ENCODE measurements at places on chromosomes 16 and 17. TPM values are rescaled to one million over a fixed set of nuclear protein-coding genes. Genes with fewer than 3 reads are reported as not detected.

GRCh38 chr17:35089586-35090296 is 26.2 kb upstream of the RFFL start:
- H3K27ac ChIP-seq: peak overlapping the region; percentile 82
- H3K4me1 ChIP-seq: peaks cover 17% of the 10 kb centered on the region
- no peaks in the 10 kb centered on the region for H3K27me3 ChIP-seq
- peak; percentile 8 for DNase-seq
- no peaks in the 10 kb centered on the region for H3K36me3 ChIP-seq
- H3K4me3 ChIP-seq: no peak overlapping the region

GRCh38 chr17:60135951-60136666 is 13.7 kb upstream of the CA4 start:
- no peak for DNase-seq
- H3K27ac ChIP-seq: no peak overlapping the region
- H3K4me1 ChIP-seq: peaks cover 21% of the 10 kb centered on the region
- no peaks in the 10 kb centered on the region for H3K36me3 ChIP-seq
- peaks cover 13% of the 10 kb centered on the region for H3K27me3 ChIP-seq
- H3K4me3 ChIP-seq: no peak overlapping the region

- no peak for DNase-seq
- no peak overlapping the region for H3K4me3 ChIP-seq
- H3K4me1 ChIP-seq: peaks cover 17% of the 10 kb centered on the region
- H3K27ac ChIP-seq: peak overlapping the region; percentile 42
- H3K36me3 ChIP-seq: no peaks in the 10 kb centered on the region
- H3K27me3 ChIP-seq: no peaks in the 10 kb centered on the region
These were observed 1.9 kb downstream of the PGS1 start for GRCh38 chr17:78380370-78380769.

DNA sequence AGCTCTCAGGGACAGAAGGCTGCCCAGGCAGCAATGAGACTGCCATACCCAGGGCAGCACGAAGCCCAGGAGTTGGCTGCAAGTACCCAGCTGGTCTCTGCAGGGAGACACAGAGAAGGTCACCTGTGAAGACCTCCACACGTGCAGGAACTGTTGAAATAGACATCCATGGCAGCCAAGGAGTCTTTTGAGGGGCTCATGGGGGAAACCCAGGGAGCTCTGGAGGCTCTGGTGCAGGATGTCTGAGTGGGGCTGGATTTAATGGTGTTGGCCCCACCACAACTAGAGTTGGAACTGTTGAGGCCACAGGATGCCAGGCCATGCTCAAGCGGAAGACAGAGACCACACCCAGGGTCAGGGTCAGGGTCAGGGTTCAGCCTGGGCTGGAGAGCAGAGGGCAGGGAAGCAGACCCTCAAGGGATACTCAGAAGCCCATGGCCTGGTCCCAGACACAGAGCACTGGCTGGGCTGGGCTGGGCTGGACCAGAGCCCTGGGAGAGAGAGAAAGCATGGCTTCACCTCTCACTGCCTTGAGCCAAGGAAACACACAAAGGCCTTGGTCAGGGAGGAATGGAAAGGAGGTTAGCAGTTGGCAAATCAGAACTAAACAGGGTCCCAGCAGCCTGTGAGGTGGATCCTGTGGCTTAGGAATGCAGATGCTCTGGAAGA is 21.4 kb downstream of the PITPNM3 start:
- H3K36me3 ChIP-seq: no peaks in the 10 kb centered on the region
- H3K27ac ChIP-seq: no peak overlapping the region
- no peak for DNase-seq
- no peaks in the 10 kb centered on the region for H3K4me1 ChIP-seq
- H3K27me3 ChIP-seq: no peaks in the 10 kb centered on the region
- H3K4me3 ChIP-seq: no peak overlapping the region

DNA sequence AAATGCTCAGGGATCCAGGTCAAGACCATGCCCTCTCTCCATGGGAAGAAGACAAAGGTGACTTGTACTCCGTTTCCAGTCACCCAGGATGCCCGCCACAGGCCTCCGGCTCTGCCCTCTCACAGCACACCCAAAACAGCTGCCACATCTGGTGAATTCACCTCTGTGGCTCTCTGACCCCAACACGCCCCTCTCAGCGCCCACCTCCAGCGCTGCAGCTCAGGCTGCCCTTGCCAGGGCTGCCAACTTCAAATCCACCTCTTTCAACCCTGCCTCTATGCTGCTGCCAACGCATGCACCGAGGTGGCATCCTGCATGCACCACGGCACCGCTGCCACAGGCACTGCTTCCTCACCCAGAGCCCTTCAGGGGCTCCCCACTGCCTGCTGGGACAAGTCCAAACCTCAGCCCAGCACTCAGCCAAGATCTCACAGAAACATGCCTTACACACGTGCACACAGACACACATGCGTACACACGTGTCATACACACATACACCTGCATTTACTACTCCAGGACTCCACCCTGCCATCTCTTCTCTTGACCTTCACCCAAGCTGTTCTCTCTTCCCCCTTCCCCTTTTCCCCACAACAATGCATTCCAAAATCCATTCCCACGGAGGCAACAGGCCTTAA is 7.5 kb downstream of the HID1 start:
- no peaks in the 10 kb centered on the region for H3K27me3 ChIP-seq
- no peak for DNase-seq
- H3K27ac ChIP-seq: no peak overlapping the region
- H3K4me1 ChIP-seq: no peaks in the 10 kb centered on the region
- no peak overlapping the region for H3K4me3 ChIP-seq
- no peaks in the 10 kb centered on the region for H3K36me3 ChIP-seq

GRCh38 chr16:49675413-49675812 is 180.5 kb downstream of the ZNF423 start:
- H3K27me3 ChIP-seq: no peaks in the 10 kb centered on the region
- no peak overlapping the region for H3K4me3 ChIP-seq
- no peaks in the 10 kb centered on the region for H3K4me1 ChIP-seq
- DNase-seq: no peak
- H3K36me3 ChIP-seq: no peaks in the 10 kb centered on the region

- no peaks in the 10 kb centered on the region for H3K27me3 ChIP-seq
- DNase-seq: no peak
- no peaks in the 10 kb centered on the region for H3K36me3 ChIP-seq
- no peak overlapping the region for H3K4me3 ChIP-seq
- H3K4me1 ChIP-seq: peaks cover 14% of the 10 kb centered on the region
These were observed 9.4 kb upstream of the MYL4 start for GRCh38 chr17:47199627-47200324.

- no peak overlapping the region for H3K27ac ChIP-seq
- no peak for DNase-seq
These were observed 22.6 kb downstream of the LRRC36 start for GRCh38 chr16:67349172-67349571.

- no peaks in the 10 kb centered on the region for H3K27me3 ChIP-seq
- no peak overlapping the region for H3K27ac ChIP-seq
- H3K4me3 ChIP-seq: no peak overlapping the region
- no peaks in the 10 kb centered on the region for H3K36me3 ChIP-seq
- H3K4me1 ChIP-seq: no peaks in the 10 kb centered on the region
These were observed 5.5 kb downstream of the CCDC182 start for GRCh38 chr17:57739402-57740234.

DNA sequence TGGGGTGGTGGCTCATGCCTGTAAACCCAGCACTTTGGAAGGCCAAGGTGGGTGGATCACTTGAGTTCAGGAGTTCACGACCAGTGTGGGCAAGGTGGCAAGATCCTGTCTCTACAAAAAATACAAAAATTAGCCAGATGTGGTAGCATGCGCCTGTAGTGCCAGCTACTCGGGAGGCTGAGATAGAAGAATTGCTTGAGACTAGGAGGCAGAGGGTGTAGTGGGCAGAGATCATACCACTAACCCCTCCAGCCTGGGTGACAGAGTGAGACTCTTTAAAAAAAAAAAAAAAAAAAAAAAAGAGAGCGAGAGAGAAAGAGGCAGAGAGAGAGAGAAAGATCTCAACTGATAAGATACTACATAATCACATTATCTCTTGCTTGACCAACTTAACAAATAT is 45.9 kb downstream of the KANSL1 start:
- no peaks in the 10 kb centered on the region for H3K27me3 ChIP-seq
- peaks cover 60% of the 10 kb centered on the region for H3K4me1 ChIP-seq
- no peak overlapping the region for H3K4me3 ChIP-seq
- DNase-seq: no peak

DNA sequence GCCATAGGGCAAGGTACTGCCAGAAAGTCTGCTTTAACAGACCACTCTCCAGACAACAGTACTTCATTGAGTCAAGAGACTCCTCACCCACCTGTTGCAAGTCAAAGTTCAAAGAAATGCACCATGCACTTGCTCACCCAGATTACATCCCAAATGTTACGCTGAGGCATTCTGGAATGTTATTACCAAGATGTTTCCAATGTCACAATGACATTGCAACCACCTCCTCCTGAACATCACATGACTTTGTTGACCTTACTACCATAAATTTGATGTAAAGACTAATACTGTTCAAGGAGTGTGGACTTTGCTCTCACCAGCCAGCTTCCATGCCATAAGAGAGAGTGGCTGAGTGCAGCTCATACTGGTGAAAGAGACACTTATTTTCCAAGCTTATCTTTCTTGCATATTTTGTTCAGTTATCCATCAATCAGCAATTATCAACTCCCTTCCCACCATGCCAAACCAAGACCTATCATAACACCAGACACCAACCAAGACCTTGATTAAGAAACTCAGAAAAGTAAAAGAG is 58.5 kb upstream of the BCAR1 start:
- no peak for DNase-seq
- no peaks in the 10 kb centered on the region for H3K27me3 ChIP-seq
- peak overlapping the region; percentile 65 for H3K27ac ChIP-seq
- peaks cover 47% of the 10 kb centered on the region for H3K4me1 ChIP-seq
- H3K4me3 ChIP-seq: no peak overlapping the region
- H3K36me3 ChIP-seq: no peaks in the 10 kb centered on the region

DNA sequence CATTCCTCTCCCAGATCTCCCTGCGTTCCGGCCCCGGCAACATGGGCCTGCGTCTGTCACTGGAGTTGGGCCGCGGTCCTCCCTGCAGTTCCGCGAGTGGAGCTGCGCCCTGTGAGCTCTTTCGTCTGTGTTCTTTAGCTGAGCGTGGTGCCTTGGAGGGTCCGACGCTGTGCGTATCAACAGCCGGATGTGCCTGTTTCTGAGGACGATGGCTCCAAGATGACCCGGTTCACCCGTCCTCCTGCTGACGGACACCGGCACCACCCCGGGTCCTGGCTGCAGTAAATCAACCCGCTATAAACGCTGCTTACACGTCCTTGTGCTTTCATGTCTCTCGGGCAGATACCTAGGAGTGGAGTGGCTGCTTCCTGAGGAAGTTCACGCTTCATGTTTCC is 44.8 kb upstream of the GNG13 start:
- H3K4me3 ChIP-seq: no peak overlapping the region
- H3K4me1 ChIP-seq: no peaks in the 10 kb centered on the region
- no peak for DNase-seq
- no peak overlapping the region for H3K27ac ChIP-seq

- no peak for DNase-seq
- no peaks in the 10 kb centered on the region for H3K36me3 ChIP-seq
These were observed 39.5 kb downstream of the MRC2 start for GRCh38 chr17:62666801-62667591.

DNA sequence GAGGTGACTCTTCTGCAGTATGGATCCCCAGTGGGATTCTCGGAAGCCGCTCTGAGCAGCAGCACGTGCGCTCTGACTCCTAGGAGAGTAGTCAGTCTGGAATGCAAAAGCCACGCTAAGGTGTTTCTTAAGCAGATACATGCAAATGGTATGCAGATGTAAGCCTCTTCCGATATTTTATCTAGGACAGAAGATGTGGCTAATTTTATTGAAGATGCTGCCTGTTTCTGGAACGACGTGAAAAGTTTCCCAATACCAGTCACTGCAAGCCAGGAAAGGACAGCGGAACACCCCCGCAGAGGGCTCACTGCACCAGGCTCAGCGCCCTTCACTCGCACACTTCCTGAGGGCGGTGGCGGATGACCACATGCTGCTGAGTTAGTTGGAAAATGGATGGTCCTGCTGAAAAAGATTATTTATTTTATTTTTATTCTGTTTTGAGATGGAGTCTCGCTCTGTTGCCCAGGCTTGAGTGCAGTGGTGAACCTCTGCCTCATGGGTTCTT is 10.1 kb downstream of the FADS6 start:
- no peak overlapping the region for H3K27ac ChIP-seq
- no peak for DNase-seq
- H3K4me3 ChIP-seq: no peak overlapping the region
- peaks cover 5% of the 10 kb centered on the region for H3K4me1 ChIP-seq
- no peaks in the 10 kb centered on the region for H3K27me3 ChIP-seq

- no peaks in the 10 kb centered on the region for H3K27me3 ChIP-seq
- no peaks in the 10 kb centered on the region for H3K4me1 ChIP-seq
- no peaks in the 10 kb centered on the region for H3K36me3 ChIP-seq
- DNase-seq: no peak
- no peak overlapping the region for H3K4me3 ChIP-seq
These were observed 123.8 kb downstream of the DNAH3 start for GRCh38 chr16:21026846-21027245.

DNA sequence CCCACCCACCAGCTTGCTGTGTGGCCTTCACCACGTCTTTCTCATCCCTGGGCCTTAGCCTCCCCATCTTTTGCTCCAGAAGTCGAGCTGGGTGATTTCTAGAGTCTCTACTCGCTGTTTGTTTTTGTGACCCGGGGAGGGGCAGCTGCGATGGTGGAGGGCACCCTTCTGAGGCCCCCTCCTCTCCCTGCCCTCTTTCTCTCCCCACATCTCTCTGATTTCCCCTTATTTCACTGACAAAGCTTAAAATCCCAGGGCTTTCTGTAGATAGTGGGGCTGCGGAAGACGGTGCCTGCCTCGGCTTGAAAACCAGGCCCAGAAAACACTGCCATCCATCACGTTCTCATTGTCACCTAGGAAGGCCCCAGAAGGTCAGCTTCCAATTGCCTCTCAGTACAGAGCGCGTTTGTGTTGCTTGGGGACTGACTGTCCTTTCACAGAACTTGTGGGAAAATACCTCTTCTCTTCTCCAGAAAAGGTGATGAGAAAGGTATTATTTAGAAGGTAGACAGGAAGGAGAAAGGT is 95.1 kb downstream of the NTN1 start:
- H3K36me3 ChIP-seq: no peaks in the 10 kb centered on the region
- H3K4me1 ChIP-seq: no peaks in the 10 kb centered on the region
- H3K4me3 ChIP-seq: no peak overlapping the region
- H3K27me3 ChIP-seq: no peaks in the 10 kb centered on the region
- H3K27ac ChIP-seq: no peak overlapping the region

GRCh38 chr16:90008708-90009145 is 10.5 kb downstream of the DBNDD1 start:
- no peaks in the 10 kb centered on the region for H3K4me1 ChIP-seq
- no peak for DNase-seq
- H3K4me3 ChIP-seq: no peak overlapping the region
- H3K27me3 ChIP-seq: no peaks in the 10 kb centered on the region

GRCh38 chr17:72538901-72539352 is 418.1 kb downstream of the SOX9 start:
- DNase-seq: peak; percentile 71
- H3K27me3 ChIP-seq: no peaks in the 10 kb centered on the region
- no peak overlapping the region for H3K4me3 ChIP-seq
- peak overlapping the region; percentile 68 for H3K27ac ChIP-seq
- peaks cover 16% of the 10 kb centered on the region for H3K4me1 ChIP-seq

- H3K27me3 ChIP-seq: peaks cover 31% of the 10 kb centered on the region
- no peak overlapping the region for H3K27ac ChIP-seq
- no peaks in the 10 kb centered on the region for H3K36me3 ChIP-seq
- no peak for DNase-seq
- H3K4me3 ChIP-seq: no peak overlapping the region
These were observed 993 bp downstream of the MMP25 start for GRCh38 chr16:3047387-3047720.

NPW gene
- 0.54 TPM for total RNA-seq

TPPP3 gene
- 2.2 TPM for total RNA-seq

MT1X gene
- total RNA-seq: 462 TPM

PRSS22 gene
- total RNA-seq: 1.2 TPM
